ENCODE measurements at places on chromosomes 2 and 18.

- no peak for DNase-seq
Measured at GRCh38 chr2:62313449-62314227, 117.7 kb downstream of the B3GNT2 start.

- DNase-seq, result no peak
Measured at GRCh38 chr2:160878618-160879017, 281.6 kb upstream of the TANK start.

DNA sequence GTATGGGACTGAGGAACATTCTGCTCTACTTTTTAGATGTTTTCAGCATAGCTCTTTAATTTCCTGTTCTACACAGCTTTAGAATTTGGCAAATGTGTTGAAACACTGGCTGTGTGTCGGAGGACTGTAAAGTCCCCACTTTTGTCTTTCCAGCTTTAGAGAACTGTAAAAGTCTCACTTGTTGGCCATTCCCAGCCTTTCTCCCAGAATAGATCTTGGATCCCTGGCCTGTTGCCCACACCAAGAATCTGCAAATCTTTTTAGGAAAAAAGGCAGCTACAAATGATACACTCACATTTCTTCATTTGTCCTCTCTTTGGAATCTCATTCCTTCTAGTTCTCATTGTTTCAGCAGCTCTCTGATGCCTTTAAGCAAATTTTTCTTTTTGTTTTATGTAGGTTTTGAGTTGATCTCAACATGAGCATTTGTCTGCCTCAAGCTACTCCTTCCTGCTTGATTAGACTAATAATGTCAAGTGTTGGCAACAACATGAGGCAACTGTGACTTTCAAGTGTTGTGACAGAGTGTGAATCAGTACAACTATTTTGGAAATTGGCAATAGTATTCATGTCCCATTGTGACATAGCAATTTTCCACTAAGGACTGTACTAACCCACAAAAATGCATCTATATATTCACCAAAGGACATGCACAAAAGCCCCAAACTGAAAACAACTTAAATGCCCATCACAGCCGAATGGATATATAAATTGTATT lies 610.8 kb downstream of the EPHA4 start:
- DNase-seq, result no peak

GRCh38 chr2:201575971-201576370 lies 67.3 kb downstream of the TMEM237 start:
- DNase-seq, result no peak

DNA sequence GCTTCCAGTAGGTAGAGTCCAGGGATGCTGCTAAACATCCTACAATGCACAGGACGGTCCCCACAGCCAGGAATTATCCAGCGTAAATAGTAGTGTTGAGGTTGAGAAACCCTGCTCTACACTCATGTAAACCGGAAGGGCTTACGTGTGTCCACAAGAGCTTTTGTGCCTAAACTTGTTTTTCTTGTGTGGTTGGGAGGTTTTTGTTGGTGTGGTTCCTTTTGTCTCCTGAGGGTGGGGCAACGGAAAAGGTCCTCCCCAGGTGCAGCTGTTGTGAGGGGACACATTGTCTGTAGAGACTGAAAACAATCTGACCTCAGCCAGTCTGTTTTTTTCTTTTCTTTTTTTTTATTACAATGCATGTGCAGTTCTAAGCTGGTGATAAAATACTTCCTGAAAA lies 72.7 kb upstream of the MGAT5 start:
- peak; percentile 6 for DNase-seq

DNA sequence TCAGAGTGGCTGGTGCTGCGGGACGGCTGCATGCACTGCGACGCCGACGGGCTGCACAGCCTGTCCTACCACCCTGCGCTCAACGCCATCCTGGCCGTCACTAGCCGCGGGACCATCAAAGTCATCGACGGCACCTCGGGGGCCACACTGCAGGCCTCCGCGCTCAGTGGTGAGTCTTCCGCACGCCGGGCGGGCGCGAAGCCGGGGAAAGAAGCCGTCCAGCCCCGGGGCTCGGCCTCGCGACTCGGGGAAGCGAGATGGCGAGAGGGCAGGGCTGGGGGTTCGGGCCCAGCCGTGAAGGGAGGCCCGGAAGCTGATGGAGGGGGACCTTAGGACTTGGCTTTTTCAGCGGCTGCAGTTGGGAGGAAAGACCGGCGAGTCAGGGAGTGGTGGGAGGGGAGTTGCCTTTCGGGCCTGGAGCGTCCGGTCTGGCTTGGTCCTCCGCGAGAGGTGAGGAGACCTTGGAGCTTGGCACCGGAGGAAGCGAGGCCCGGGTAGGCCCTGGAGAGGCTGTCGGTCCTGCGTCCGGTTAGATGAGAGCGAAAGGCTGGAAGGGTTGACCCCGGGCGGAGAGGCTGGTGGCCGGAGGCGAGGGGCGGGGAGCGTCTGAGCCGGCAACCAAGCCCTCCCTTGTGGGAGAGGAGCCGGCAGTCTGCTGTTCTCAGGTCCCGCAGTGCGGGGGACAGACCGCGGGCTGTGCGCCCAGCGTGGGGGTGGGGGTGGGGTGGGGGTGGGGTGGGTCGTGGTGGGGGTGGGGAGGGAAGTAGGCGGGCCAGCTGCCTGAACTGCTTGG lies 691 bp downstream of the BIRC6 start:
- DNase-seq, result peak; percentile 3

- no peak for DNase-seq
Measured at GRCh38 chr2:200987137-200987536, 23.7 kb upstream of the ORC2 start.

All from stimulated activated CD8-positive, alpha-beta memory T cell treated with anti-CD3 and anti-CD28 coated beads, Interleukin-4, amount 100 ng/mL, for 1 hour (primary cell).